Calu3 (cell line): ENCODE measurements at places on chromosomes 16 and 17.

DNA sequence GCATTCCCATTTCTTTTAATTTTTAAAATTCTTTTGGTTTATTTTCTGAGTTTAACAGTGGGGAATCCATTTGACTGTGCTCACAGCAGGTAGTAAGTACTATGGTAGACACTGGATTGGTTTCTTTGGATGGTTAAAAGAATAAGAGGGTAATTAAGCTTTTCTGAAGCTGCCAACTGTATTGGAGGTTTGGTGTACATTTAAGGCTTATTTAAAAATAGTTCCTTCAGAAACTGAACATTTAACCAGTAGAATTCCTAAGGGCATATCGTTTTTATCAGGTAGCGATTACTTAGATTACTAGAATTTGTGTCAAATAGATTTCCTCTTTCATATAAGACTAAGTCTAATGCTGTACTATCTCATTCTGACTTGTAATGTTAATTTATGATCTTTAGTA lies 162.4 kb downstream of the PPM1E start:
- no peak for DNase-seq

DNA sequence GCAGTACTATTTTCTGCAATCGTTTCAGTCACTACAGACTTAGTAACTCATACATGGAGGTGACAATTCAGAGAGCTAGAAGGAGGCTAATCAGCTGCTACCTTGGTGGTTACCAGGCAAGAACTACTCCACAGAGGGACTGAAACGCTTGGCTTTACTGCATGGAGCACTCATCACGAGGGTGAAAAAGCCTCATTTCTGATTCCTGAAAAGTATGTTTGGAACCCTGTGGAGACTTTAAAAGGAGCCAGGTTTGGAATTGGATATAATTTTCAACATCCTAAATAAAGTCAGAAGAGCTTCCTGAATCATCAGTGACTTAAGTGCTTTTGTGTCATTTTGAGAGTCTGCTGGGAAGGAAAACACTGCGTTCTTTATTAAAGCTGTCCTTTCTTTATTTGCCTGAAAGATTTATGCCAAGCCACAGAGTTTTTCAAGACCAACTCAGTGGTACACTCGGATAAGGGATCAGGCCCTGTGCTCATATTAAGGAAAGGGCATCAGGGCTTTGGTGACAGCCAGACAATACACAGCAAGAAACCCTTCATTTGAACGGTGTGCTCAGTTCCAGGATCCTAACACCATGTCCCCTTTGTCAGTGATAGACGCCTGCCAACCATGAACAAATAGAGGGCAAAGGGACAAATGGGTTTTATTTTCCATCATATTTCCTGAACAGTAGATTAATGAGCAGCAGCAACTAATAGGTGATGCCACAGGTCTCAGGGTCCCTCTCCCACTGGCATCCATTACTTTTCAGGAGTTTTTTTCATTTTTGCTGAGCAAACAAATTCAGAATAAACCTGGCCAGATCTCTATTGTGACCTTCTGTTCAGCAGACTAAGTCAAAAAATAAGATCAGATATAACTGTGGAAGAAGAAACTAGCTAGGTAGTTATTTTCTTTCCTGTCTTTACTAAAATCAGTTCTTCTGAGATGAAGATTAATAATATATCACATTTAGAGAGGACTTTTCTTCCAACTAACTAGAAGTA lies 80.5 kb upstream of the CLEC18B start:
- DNase-seq: no peak

DNA sequence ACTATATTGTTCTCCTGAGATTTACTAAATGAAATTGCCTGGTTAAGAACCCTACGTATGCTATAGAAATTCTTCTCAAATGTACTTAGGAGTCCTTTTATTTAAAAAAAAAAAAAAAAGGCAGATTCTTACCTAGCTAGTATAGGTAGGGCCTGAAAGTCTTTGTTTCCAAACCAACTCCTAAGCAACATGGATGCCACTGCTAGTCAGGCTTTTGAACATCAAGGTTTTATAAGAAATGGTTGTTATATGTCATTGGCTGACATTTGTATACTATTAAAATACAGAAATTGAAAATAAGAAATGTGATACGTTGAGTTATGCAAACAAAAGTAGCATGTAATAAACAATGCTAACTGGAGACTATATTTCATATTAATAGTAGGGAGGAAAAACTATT lies 1.2 kb downstream of the EVI2A start:
- no peak for DNase-seq

DNA sequence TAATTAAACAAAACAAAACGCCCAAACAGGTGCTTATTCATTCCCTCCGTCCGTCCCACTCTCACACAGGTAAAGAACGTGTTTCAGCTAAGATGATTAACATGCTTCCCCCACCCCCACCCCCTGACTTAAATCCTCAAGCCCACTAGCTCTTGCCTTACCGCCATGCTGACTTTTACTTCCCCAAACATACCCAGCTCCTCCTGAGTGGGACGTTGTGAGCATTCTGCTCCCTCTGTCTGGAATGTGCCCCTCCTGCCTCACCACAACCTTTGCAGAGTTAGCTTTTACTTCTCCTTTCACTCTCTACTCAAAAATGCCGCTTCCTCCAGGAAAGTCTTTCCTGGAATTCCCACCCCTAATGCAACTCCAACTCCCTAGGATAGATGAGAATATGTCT lies 774.0 kb upstream of the RBFOX1 start:
- DNase-seq: no peak

DNA sequence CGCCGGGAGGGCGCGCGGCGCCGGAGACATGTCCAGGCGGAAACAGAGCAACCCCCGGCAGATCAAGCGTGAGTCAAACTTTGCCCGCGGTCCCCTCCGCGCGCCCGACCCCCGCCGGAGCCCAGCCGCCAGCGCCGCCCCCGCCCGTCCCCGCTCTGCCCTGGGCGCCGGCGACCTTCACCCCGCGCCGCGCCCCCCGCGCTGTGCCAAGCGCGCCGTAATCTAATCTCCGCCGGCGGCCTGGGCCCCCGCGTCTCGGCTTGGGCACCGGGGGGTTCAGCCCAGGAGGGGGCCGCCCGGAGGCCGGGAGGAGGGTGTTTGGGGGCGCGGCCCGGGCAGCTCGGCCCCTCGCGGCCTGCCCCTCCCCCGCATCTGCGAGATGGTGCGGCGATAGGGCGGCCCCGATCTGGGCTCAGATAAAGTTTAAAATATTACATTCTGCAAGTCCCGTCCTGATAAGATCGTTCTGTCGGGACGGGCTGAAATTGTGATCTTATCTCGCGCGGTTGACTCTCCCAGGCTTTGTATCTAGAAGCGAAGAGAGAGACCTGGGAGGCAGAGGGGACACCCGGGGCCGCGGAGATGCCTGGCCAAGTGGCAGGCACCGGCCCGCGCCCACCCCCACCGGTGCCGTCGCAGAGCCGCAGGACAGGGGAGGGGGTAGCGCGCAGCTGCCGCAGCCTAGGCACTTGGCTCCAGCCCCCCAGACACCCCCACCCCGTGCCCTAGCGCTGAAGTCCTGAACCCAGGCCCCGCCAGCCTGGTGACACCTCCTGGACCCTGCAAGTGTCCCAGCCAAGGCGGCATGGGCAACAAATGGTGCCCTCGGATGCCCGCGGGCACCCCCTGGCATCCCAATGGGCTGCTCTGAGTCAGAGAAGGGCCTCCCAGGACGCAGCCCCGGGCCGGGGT lies 787 bp downstream of the ZFPM1 start:
- no peak for DNase-seq

DNA sequence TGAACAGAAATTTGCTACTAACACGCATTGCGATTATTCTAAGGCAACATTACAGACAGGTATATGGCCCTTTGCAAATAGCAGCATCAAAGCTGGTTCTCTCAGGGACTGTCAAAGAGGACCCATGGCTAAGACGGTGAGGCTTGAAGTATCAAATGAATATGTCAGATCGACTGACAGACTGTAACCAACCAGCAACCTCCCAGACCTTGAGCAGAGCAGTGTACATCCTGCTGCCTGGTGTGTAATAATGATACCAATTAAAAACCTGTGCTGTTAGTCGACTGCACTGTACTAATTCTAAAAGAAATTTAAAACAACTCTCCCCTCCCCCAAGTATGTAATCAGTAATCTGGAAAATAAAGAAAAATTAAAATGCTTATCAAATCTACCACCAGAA lies 35.9 kb upstream of the GHDC start:
- DNase-seq: no peak

- no peak for DNase-seq
Observed at GRCh38 chr17:28268610-28269313, 50.2 kb upstream of the TMEM97 start.

DNA sequence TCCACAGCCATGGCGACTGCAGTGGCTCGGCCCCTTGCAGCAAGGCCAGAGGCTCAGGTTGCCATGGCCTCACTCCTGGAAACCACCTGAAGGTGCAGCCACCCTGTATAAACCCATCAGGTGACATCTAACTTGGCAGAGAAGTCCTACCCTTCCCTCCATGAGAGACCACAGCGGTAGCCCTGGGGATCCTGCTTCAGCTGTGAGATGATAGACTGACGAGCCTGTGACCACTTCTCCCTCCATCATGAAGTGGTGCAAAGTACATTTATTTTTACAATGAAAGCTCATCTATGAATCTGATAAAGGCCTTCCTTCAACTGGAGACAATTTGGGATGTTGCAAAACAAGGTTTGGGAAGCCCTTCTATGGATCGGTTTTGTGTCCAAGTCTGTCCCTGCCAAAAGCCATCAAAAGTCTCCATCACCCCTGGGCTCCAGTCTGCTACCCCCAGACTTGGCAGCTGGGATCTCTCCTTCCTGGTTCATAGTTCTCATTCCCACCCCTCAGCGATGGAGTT lies 1.8 kb downstream of the ZACN start:
- no peak for DNase-seq

GRCh38 chr17:79189305-79189704 lies 114.7 kb downstream of the ENGASE start:
- no peak for DNase-seq

DNA sequence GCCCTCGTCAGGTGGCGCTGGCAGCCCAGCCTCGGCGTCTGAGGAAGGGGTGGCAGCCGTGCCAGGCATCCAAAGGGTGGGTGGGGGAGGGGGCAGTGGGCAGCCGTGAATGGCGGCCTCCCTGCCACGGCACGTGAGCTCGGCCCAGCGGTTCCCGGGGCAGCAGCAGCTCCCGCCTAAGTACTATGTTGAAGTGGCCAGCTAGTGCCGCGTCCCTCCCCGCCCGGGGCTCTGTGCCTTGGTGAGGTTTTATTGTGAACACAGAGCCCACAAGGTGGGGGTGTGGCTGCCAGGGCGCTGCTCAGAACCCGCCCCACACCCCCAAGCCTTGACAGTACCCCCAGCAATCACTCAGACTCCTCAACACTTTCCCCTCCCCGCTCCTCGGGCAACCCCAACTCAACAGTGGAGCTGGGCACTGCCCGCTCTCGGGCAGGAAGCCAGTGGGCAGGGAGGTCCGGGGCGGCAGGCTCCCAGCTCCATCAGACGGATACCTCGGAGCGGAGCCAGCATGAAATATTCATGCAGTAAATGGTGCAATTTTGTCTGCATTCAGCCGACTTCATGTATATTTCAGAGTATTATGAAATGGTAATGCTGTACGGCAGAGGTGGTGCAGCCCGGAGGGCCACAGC lies 80.4 kb downstream of the ENGASE start:
- no peak for DNase-seq

DNA sequence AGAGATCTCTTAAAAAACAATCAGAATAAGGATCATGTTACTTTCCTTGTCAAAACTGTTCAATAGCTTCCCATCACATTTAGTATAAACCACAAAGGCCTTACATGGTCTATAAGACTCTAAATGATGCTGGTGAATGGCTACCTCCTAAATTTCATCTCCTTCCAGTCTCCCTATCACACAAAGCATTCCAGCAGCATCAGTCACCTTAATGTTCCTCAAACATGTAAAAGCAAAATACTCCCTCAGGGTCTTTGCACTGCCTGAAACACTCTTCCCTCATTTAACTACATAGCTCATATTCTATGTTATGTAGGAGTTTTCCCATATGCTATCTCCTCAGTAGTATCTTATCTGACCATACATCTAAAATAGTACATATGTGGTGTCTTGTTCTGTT lies 53.5 kb upstream of the INTS2 start:
- no peak for DNase-seq

DNA sequence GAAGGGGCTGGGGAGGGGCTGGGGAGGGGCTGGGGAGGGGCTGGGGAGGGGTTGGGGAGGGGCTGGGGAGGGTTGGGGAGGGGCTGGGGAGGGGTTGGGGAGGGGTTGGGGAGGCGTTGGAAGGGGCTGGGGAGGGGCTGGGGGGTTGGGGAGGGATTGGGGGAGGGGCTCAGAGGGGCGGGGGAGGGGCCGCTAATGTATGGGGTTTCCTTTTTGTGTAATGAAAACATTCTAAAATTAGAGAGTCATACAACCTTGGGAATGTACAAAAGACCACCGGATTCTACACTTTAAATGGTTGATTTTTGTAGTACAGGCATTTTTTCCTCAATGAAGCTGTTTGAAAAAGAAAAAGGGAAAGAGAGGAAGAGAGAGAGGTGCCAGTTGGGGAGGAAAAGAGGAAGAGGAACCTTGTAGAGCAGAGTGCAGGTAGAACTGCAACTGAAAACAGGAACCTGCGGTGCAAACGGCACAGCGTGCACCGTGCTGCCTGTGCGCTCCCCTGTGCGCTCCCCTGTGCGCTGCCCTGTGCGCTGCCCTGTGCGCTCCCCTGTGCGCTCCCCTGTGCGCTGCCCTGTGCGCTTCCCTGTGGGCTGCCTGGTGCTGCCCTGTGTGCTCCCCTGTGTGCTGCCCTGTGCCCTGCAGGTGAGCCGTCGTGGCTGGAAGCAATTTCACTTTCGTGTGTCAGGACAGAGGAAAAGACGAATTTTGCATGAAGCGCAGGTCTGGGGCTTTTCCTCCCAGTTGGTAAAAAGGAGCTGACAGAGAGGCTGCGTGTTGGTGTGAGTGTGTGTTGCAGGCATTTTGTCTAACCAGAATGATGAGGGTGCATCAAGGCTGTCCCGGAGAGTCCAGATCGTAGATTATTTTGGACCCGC lies 40.8 kb downstream of the METRNL start:
- DNase-seq: no peak

DNA sequence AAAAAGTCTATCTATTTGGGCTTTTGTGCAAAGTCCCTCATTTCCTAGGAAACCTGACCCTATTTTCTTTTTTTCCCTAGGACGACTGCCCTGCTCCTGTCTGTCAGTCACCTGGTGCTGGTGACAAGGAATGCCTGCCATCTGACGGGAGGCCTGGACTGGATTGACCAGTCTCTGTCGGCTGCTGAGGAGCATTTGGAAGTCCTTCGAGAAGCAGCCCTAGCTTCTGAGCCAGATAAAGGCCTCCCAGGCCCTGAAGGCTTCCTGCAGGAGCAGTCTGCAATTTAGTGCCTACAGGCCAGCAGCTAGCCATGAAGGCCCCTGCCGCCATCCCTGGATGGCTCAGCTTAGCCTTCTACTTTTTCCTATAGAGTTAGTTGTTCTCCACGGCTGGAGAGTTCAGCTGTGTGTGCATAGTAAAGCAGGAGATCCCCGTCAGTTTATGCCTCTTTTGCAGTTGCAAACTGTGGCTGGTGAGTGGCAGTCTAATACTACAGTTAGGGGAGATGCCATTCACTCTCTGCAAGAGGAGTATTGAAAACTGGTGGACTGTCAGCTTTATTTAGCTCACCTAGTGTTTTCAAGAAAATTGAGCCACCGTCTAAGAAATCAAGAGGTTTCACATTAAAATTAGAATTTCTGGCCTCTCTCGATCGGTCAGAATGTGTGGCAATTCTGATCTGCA lies 12.9 kb downstream of the TMEM98 start:
- DNase-seq: no peak
